NCI-H1436 treated with DMSO at 0.1 percent for 48 hours (cell line): ENCODE measurements at places on chromosomes 7 and 10.

- DNase-seq = no peak
Measured at GRCh38 chr10:71685554-71686232, 33.9 kb downstream of the C10orf105 start.

DNA sequence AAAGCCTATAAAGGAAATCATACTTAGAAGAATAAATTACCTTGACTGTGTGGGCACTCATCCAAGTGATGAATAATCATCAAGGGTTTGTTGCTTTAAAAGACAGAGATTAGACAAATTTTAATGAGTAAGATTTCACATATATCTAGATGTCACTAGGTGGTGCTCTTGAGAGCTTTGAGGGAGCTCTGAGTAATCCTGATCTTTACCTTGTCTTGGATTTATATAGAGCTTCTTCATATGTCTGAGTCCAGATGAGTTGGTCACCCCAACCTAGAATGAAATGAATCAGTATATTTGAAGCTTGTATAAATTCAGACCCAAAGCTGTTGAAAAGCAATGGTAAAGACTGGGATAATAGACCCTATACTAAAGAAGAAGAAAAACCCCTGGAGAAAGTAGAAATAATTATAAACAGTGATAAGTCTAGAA, 3.7 kb downstream of the AGR2 start:
- DNase-seq = no peak

DNA sequence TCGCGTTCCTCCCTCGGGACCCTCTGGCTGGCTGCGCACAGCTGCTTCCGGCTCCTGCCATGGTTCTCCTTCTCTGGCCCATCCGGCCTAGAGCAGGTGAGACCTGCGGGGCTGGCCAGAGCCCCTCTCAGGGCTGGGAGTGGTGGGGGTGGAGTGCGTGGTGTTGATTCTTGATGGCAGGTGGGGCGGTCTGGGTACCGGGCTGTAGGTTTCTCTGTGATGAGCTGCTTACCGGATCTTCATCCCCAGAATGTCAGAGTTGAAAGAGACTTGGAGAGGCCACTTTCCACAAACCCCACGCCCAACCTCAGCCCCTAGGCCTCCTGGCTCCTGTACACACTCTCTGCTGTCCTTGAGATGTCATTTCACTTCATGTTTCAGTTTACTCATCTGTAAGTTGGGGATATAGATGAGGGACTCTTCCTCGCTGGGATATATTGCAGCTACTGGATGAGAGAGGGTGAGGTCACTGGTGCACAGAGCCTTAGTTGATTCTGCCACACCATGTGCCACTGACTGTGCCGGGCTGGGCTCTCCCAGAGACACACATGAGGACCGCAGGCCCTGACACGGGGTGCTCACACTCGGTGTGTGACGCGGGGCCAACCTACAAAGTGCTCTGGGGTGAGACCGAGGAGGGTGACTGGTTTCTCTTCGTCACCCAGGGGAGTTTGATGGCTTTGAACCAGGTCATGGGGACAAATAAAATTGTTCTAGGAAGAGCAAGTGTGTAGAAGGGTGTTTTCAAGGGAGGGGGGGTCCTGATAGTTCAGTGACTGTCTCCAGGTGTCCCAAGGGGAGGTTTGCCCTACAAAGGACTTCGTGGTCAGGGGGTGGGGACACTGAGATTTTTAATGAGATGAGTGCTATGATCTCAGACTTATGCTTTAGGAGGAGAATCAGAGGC, 29.5 kb downstream of the ZNF775 start:
- no peak for DNase-seq

- DNase-seq = no peak
Measured at GRCh38 chr10:3919709-3920308, 134.8 kb upstream of the KLF6 start.

GRCh38 chr7:24778543-24779282, 21.4 kb upstream of the GSDME start:
- DNase-seq = no peak

- no peak for DNase-seq
Measured at GRCh38 chr10:98300526-98301229, 32.7 kb upstream of the LOXL4 start.

DNA sequence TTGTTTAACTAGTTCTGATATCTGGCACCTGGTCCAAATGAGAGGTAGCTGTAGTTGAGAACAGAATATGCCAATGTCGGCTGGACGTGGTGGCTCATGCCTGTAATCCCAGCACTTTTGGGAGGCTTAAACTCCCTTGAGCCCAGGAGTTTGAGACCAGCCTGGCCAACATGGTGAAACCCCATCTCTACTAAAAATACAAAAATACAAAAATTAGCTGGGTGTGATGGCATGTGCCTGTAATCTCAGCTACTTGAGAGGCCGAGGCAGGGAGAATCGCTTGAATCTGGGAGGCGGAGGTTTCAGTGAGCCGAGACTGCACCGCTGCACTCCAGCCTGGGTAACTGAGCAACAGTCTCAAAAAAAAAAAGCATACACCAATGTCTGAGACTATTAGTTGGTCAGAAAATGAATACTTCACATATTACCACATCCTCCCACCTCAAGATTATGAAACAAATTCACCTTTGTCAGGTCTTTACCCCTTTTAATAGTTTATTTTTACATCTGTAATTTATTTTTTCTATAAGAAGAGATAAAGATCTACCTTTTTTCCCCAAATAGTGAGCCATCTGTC, 38.8 kb downstream of the EPC1 start:
- no peak for DNase-seq

DNA sequence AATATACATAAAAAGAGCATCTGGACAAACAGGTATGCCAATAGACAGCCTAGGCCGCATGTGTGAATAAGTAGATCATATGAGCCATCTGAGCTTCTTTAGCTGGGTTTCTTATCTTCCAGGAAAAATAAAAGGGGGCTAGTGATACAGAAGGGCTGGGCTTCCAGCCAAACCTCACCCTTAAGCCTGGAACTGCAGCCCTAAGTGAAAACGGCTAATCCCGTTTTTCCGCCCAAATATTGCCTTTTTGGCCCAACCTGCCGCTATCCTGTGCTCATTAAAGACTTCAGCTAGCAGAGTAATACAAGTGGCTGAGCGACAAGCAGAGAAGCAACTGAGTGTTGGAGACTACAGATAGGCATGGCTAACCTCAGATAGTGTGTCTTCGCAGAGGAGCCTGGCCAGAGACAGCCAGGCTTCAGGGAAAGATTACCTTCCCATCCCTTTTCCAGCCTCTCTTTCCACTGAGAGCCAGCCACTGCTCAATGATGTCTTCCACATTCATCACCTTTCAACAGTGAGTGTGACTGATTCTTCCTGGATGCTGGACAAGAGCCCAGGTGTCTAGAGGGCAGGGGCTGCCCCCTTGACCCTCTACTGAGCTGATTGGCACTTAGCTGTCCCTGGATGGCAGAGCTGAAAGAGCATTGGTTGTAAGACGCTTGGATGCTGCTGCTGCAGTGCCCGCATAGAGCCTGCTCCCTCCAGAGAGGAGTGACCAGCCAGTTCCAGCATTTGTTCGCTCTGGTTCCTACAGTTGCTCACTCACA, 108.9 kb downstream of the ITGB8 start:
- no peak for DNase-seq

GRCh38 chr10:3169673-3170072, 2.9 kb downstream of the PITRM1 start:
- no peak for DNase-seq

DNA sequence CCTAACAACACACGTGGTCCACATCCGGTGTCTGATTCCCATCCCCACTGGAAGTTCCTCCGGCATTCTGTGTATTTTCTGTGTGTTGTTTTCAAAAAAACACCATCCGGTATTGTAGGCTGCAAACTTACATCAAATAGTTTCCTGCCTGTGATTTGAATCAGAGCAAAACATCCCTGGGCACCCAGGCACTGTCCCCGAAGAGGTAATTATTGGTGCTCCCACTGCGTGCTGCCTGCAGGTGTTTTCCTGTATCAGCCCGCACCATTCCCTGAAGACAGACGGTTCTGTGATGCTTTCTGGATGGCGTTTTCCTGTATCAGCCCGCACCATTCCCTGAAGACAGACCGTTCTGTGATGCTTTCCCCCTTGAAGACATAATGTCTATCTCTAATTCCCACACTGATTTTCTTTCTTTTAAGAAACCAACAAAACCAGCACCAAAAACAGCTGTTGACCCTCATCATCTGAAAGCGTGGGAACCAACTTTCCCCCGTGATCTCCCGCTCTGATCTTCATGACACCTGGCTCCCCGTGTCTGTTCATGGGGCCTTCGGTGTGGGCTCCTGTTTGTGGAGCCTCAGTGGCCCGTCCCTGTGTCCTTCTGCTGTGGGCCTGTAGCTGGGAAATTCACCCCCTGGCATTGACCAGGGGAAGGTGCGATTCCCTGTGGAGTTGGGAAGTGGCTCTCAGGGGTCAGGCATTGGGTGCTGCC, 205.3 kb downstream of the ADARB2 start:
- no peak for DNase-seq

GRCh38 chr10:111650088-111650487, 533.5 kb downstream of the GPAM start:
- DNase-seq = no peak

GRCh38 chr7:123410273-123410904, 124.0 kb downstream of the IQUB start:
- DNase-seq = no peak

- peak; percentile 54 for DNase-seq
Measured at GRCh38 chr10:86260564-86260963, 106.0 kb downstream of the GRID1 start.

DNA sequence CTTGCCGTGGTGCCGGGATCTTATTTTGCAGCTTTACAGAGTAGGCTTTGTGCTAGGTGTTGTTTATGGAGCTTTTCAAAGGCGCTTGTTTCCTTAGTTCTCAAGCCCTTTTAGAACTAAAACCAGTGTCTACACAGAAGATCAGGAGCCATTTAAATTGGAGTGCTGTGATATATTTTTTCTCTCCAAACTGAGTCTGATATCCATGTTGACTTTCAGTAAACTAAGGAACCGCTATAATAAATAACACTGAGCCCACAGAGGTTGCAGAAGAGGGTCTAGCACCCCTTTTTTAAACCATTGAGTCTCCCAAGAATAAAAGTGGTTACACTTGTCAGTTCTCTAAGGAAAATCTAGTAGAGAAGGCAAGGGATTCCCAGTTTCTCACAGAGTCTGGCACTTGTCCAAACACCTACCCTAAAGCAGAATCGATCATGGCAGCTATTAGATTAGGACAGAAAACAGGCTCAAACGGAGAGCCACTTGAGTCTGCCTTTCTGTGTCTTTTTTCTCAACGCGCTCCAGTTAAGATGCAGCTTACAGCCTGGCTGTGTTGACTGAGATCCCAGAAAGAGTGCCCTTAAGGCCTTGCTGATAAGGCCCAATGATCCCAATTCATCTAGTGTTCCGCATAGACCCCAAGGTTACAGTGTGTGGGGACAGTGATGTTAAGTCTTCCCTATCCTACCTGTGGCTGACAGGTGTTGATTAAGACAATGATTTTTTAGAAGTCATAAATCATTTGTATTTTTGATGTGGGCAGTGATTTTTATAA, 804 bp downstream of the TMEM106B start:
- DNase-seq = no peak

DNA sequence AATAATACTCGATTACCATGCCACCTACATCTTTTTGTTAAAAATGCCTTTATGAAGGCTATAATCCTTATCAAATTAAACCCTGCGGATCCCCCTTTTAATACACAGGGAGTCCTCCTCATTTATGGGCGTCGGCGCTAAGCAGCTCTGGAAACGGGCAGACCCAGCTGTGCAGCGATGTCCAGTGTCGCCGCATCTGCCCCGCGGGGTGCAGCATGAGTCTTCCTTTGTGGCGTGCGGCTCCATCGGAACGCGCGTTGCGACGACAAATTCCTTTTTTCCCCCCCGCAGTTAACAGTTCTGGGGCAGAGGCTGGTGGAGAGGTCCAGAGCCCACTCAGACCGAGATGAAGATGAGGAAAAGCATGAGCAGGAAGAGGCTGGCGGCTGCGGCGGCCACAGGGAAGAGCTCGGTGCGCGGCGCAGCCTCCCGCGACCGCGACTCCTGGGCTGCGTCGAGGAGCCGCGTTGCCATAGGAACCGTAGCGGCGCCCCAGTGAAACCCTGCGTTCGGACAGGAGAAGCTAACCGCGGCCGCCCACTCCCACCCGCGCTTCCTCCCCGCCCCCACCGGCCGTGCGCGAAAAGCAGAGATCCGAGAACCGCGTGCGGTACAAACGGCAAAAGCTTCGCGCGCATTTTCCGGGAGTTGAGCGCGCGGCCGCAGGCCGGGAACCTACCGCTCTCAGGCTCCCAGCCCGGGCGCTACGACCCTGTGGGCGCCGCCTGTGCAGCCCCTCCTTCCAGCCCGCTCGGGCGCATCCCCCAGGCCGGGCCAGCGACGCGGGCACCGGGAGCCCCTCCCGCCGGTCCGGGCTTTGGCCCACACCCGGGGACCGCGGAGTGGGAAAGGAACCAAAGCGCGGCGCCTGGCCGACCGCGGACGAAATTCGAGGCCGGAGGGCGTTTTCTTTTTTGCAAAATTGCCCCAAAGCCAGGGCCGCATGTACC, 130.6 kb downstream of the SPAG6 start:
- no peak for DNase-seq

DNA sequence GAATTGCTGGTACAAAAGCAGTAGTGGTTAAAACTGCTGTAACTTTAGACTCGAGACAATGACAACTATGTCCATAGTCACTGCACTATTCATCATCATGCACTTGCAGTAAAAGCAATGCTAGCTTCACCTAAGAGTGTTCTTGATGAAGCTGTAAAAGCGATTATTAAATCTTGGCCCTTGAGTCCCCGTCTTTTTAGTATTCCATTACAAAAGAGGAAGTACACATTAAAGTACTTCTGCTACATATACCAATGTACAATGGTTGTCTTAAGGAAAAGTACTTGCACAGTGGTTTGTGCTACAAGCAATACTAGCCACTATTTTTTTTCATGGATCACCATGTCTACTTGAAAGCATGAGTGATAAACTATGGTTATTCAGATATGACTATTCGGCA, 78.3 kb downstream of the ATAD1 start:
- DNase-seq = no peak

GRCh38 chr7:148856578-148856881, 27.6 kb downstream of the EZH2 start:
- DNase-seq = no peak

- DNase-seq = no peak
Measured at GRCh38 chr10:79445977-79446757, 743 bp upstream of the ZCCHC24 start.

DNA sequence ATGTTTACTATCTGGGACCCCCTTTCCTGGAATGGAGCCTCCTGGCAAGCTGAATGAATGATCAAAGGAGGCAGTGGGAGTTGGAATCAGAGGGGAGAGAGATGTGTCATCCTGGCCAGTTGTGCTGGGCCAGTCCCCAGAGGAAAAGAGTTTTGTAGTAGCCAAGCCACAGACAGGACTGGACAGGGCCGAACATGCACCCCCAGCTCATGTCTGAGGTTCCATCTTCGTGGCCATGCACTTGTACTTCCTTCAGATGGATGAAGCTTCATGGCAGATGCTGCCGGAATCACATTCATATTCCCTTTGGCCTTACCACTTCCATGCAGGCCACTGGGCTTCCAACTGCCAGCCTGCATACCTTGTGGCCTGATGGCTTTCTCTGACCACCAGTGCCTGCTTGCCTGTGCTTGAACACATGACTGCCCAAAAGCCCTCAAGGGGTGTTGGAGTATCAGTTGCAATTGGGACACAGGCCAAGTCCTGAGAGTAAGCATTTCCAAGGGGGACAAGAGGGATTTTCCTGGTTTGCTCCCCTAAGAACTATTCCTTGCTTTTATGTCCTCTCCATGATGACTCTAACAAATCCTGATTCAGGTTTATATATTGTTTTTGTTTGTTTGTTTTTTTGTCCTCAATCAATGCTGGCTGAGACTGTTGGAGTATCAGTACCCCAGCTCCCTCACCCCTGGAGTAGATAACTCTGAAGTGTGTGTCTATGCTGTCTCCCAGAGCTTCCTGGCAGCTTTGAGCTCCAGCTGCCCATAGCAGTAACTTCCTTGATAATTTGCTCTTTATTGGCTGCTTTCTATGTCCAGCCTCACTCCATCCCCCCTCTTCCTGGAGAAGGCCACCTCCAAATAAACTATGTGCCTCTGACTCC, 63.6 kb downstream of the TMEM130 start:
- no peak for DNase-seq
